SJCRH30 (cell line): ENCODE measurements at places on chromosomes 6 and 20.

- peak; percentile 61 for DNase-seq
Measured at GRCh38 chr20:50339466-50339901, 148.9 kb downstream of the CEBPB start.

DNA sequence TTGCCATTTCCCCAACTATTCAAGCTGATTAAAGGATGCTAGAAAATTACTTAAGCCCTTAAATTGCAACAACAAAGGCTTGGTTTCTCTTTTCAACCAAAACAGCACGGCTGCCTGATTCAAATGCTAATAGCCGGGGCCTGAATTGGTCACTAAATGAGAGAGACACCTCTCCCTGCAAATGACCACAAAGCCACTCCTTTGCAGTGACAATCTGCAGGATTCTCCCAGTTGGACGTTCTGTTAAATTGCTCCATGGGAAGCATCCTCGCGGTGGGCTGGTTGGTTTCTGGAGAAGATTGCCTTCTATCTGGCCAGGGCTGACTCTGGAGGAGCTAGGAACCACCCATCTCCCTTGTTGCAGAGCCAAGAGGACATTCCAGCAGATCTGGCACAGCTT, 29.7 kb upstream of the TBXT start:
- no peak for DNase-seq

DNA sequence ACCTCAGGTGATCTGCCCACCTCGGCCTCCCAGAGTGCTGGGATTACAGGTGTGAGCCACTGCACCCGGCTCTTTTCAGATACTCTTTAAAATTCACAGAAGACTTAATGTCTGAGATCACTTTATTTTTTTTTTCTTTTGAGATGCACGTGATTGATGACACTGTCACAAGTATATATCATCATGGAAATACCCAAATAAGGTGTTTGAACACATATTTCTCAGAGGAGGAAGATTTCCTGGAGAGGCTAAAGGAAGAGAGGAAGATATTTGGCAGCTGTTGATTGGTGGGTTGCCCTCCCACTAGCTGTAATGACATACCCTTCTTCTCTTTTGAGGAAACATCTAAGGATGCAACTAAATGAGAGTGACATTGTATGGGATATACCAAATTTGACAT, 225.9 kb upstream of the CITED2 start:
- DNase-seq = no peak

DNA sequence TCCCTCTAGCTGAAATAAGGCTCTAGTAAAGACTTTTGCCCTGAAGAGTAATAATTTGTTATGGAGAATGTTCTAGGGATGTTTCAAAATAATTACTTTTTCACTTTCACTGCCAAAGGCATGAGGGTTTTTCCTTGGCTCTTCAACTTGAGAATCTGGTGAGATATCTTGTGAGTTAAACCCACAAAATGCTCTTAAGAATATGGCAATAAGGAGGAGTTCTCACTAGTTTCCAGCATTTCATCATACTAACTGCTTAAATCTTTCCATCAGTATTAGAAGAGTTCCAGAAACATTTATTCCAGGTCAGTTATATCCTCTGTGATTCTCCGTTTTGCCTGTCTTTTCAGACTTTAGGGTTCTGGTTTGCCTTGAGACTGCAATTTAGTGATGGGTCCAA, 785.6 kb upstream of the GJE1 start:
- DNase-seq = no peak

- no peak for DNase-seq
Measured at GRCh38 chr20:16490696-16491095, 82.6 kb downstream of the KIF16B start.

GRCh38 chr6:142013287-142013686, 119.4 kb upstream of the GJE1 start:
- DNase-seq = no peak

DNA sequence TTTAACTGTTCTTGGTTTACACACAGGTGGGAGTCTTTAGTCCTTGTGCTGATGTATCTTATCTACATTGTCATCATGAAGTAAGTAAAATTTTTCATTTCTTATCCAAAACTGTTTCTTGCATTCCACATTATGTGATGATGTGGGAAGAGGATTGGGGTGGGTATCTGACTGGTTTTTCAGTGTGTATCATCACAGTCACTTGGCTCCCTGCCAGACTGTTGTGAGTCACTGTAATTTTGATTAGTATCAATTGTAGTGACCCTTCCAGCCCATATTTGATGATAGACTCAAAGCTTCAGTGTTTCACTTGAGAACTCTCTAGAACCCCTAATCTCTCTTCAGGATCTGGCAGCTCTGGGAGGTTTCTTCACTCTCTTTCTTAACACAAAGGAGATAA, 84.5 kb upstream of the RIN2 start:
- DNase-seq = no peak

- no peak for DNase-seq
Measured at GRCh38 chr6:163679012-163679660, 264.6 kb downstream of the QKI start.

- DNase-seq = no peak
Measured at GRCh38 chr6:136923116-136923953, 1.2 kb downstream of the SLC35D3 start.

DNA sequence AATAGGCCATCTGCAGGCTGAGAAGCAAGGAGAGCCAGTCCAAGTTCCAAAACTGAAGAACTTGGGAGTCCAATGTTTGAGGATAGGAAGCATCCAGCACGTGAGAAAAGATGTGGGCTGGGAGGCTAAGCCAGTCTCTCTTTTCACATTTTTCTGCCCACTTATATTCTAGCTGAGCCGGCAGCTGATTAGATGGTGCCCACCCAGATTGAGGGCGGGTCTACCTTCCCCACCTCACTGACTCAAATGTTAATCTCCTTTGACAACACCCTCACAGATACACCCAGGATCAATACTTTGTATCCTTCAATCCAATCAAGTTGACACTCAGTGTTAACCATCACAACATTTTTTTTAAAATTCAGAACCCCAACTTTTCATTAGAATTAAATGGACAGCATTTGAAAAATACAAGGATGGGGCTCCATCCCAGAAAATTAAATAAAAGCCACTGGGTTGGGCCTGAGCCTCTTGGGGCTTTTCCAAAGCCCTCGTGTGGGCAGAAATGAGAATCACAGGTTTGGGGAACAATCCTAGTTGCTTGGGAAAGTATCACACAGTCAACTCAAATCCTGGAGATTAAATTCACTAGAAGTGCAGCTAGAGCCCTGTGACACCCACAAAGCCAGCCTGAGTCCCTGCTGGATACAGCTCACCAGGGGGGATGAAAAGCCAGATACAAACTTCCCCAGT, 2.2 kb downstream of the CLDN20 start:
- no peak for DNase-seq

GRCh38 chr20:461254-462198, 807 bp downstream of the TBC1D20 start:
- peak; percentile 66 for DNase-seq

GRCh38 chr20:49795135-49795424, 17.5 kb upstream of the SLC9A8 start:
- DNase-seq = no peak

- no peak for DNase-seq
Measured at GRCh38 chr20:23132293-23132929, 46.3 kb upstream of the CD93 start.

- DNase-seq = no peak
Measured at GRCh38 chr20:64072498-64073063, 6.7 kb downstream of the RGS19 start.

DNA sequence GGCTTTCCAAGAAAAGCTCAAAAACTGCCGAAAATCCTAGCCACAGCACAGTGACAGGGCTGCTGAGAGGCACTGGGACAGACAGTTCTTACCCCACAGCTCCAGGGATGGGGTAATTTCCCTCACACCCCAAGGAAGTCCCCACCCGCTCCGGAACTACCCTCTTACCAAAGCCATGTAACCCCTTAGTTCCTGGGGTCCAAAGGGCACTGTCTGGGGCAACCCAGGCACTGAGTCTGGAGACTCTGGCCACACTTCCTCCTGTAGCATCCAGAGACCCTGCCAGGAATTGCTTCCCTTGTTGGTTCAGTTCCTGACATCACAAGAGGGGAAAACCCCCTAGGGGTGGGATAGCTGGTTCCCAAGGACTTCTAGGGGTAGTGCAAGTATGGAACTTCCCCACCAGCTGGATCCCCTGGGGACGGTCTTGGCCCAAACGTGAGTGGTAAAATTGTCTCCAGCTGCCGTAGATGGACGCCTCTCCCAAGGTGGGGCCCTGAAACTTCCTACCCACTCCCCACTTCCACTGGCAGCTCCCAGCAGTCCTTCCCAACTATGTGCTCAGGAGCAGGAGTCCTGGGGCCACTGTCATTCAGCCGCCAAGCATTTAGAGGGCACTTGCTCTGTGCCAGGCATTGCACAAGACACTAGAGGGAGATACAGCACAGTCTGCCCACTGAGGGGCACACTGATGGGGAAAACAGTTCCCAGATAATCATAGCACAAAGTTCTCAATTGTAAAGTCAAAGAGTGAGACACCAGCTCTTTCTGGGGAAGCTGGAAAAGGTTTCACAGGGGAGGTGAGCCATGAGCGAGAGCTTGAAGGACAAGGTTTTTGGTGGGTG, 17.2 kb upstream of the HCK start:
- DNase-seq = no peak

DNA sequence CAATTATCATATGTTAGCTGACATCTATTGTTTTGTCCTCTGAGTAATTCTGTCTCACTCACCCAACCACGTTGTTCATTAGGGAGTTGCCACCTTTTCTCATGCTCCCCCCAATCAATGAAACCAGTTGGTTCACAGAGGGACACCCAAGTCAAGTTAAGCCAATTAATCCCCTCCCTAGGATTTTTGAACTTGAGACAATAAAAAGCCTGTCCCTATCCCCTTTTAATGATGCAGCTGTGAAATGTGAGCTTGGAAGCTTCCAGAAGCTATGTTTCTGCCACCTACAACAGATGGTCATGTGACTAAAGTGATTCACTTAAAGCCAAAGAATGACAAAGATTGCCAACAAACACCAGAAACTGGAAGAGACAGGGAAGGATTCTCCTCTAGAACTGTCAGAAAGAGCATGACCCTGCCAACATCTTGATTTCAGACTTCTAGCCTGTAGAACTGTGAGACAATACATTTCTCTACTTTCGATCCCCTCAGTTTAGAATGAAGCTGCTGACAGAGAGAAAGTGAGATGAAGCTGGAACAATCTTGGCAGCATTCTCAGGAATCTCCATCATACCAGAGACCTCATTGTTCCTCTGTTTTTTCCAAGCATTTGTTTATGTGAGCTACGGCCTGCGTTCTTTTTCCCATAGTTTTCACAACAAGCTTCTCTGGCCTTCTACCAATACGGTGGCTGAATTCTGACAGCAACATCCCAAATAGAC, 57.8 kb upstream of the TPD52L1 start:
- DNase-seq = peak; percentile 35

- no peak for DNase-seq
Measured at GRCh38 chr20:59175861-59176260, 12.2 kb downstream of the ZNF831 start.

DNA sequence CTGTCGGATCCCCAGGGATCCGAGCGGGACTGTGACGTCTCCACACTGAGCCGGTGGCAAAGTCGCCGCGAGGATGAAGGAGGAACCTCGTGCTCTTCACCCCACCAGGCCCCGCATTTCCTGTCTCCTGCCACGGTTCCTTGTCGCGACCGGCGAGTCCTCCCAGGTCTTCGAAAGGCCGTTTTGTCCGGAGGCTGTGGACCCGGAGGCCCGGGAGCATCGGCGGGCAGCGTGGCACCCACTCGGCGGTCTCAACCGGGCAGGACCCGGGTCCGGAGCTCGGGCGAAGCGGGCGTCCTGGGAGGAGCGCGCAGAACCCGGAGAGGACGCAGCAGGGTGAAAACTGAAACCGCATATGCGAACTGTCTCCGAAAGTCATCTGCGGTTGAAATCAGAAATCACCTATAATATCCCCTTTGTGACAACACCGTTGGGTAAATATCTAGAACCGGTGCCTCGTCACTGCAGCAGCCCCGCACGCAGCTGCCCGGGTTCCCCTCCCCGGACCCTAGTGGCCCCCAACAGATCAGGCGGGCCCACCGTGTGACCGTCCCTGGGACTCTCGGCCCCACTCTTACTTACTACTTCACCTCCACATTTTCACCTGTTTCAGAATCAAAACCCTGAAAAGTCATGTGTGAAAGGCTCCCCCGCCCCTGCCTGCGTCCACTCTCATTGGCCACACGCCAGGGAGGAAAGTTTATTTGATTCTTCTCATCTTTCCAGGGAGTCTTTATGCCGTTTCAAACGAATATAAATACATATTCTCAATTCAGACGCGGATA, 3.1 kb upstream of the ULBP2 start:
- no peak for DNase-seq

DNA sequence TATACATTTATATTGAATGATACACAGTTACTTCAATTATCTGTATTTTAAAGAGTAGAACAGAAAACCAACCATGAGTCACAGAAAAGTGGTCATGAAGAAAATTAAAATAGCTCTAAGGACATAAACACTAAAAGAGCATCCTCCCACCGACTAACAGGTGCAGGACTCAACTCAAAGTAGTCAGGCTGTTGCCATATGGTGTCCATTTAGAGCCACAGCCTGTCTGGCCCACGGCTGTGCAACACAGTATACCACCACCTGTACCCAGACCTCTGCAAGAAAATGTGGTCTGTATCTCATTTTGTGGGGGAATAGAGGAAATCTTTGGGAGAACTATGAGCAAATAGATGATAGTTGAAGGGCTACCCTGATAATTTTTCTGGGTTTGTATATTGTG, 449.8 kb upstream of the RNF217 start:
- DNase-seq = no peak

GRCh38 chr20:54839224-54839623, 363.8 kb downstream of the DOK5 start:
- DNase-seq = no peak

DNA sequence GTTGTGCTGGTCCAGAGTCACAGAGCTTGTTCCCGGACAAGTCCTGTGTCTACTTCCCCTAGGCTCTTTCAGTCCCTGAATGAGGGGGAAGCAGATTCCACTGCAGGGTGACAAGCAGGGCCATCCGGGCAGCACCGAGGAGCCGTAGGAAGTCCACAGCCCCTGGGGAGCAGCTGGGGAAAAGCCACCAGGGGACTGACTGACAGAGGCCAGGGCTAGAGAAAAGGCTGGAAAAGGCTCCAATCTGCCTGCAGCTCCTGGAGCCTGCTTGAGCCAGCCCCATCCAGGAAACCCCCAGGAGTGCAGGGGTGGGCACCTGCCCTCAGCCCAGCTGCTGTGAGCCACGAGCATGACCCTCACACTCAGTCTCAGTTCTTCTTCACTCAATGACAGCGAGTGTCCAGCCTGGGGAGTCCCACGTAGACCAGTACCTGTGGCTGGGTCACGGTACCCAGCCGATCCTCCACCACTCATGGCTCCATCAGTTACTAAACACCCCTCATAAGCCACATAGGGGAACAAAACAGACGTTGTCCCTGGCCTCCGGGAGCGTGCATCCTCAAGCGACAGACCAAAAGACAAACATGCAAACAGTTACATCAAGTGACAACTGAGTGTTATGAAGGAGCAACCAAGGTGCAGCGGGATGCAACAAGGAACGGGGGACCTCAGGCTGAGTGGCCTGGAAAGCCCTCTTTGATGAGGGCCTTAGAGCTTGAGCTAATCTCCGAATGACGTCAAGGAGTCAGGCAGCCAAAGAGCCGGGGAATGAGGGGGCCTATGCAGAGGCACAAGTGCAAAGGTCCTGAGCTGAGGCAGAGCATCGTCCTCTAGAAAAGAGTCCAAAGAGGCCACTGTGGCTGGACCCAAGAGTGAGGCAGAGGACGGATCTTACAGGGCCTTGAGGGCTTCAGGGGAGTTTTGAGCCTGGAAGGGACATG, 24.8 kb upstream of the VSTM2L start:
- peak; percentile 81 for DNase-seq
